Renal cortical epithelial cell (primary cell): ENCODE measurements at places on chromosomes 11 and 22. TPM values are rescaled to one million over a fixed set of nuclear protein-coding genes. Genes with fewer than 3 reads are reported as not detected.

CRYAB gene
- total RNA-seq: 63.0 and 179 TPM in 2 replicates

TANGO2 gene
- 34.9 and 56.3 TPM in 2 replicates for total RNA-seq

SGSM1 gene
- total RNA-seq: not detected in 2 replicates

DNA sequence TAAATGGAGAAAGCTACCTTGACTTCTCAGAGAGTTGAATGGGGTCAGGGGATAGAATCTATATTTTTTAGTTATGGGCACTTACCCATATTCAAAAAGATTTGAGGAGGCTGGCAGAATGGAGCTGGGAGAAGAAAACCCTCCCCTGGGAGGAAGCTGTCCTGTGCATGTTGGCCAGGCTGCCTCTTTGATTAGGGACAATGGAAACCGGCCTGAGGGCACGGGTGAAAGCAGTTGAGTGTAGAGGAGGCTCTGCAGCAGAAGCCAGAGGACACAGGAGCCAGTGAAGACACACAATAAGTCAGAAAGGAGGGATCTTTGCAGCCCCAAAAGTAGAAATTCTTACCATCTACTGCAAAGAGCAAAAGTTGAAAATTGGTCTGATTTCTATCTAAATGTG is 66.6 kb upstream of the B3GAT1 start:
- no peak for DNase-seq

- DNase-seq: no peak
These were observed 7.0 kb upstream of the FCHSD2 start for GRCh38 chr11:73149105-73149504.

- DNase-seq: no peak
These were observed 62.0 kb downstream of the NCAM1 start for GRCh38 chr11:113023228-113023627.

DNA sequence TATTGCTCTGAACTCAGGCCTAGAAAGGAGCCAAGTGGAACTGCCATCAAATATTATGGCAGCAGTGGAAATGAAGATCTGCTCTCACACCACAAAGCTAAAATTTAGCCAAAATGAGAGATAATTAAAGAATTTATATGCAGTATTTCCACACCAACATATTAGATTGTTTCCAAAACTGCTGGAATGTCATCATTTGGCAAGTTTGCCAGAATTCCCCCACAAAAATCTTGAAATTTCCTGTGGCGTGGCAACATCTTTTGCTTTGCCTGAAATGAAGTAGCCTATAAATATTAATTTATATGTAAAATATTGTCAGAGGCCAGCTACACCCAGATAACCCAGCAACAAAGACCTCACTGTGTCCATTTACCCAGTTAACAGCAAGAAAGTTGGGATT is 13.8 kb downstream of the C11orf71 start:
- DNase-seq: no peak

DNA sequence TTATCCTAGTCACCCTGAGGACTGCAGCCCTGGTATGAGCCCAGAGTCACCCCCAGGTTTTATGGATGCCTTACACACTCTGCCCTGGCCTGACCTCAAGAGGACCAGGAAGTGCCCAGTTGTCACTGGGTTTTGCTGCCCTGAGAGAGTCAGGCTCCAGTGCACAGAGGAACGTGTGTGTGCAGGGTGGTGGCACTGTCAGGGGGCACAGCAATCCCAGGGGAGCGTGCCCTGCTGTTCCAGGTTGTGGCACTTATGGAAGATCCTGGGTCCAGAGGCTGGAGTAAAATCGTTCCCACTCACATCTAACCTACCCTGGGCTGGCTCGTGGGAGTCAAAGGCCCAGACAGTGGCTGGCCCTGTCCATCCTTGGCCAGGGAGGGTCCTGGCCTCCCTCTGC is 7.6 kb downstream of the APOBEC3A start:
- no peak for DNase-seq

GRCh38 chr22:34805771-34806170 is 260.2 kb upstream of the ISX start:
- no peak for DNase-seq
